Activated CD8-positive, alpha-beta T cell treated with anti-CD3 and anti-CD28 coated beads for 36 hours (primary cell): ENCODE measurements at places on chromosomes 6 and 20.

GRCh38 chr6:3296537-3296936 lies 37.8 kb downstream of the PSMG4 start:
- no peaks in the 10 kb centered on the region for H3K27me3 ChIP-seq
- H3K4me3 ChIP-seq = no peak overlapping the region
- H3K27ac ChIP-seq = no peak overlapping the region
- no peaks in the 10 kb centered on the region for H3K36me3 ChIP-seq
- no peak for DNase-seq

DNA sequence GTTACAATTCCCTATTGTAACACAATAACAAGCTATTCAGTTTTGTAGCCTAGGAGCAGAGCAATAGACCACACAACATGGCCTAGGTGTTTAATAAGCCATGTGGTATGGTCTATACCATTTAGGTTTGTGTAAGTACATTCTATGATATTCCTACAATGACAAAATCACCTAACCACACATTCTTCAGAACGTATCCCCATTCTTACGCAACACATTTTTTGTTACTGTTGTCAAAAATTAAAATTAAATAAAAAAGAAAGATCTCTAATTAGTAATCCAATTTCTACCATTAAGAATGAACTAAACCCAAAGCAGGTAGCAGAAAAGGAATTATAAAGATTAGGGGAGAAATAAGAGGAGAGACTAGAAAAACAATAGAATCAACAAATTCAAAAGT lies 44.0 kb downstream of the RANBP9 start:
- no peaks in the 10 kb centered on the region for H3K27me3 ChIP-seq
- H3K4me1 ChIP-seq = peaks cover 87% of the 10 kb centered on the region
- H3K4me3 ChIP-seq = no peak overlapping the region
- DNase-seq = no peak

DNA sequence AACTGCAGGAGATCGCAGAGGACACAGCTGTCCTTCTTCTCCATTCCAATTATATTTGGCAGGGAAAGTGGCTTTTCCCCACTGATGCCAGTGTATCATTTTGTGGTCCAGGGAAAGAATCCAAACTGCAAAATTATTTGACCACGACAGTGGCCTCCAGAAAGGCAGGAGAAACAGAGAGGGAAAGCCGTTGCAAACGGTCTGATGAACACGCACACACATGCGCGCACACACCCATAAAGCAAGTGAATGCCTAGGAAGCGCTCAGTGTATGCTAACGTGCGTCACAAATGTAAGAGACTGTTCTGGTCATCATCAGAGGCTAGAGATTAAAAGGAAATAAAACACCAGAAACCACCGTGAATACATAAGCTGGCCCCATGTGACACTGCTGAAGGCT lies 54.0 kb downstream of the NPEPL1 start:
- no peak overlapping the region for H3K4me3 ChIP-seq
- H3K36me3 ChIP-seq = no peaks in the 10 kb centered on the region
- no peaks in the 10 kb centered on the region for H3K4me1 ChIP-seq
- H3K27ac ChIP-seq = no peak overlapping the region
- peaks cover 12% of the 10 kb centered on the region for H3K27me3 ChIP-seq

GRCh38 chr6:119002069-119002468 lies 67.1 kb upstream of the MCM9 start:
- H3K27ac ChIP-seq = no peak overlapping the region
- no peaks in the 10 kb centered on the region for H3K4me1 ChIP-seq
- H3K27me3 ChIP-seq = no peaks in the 10 kb centered on the region
- no peak overlapping the region for H3K4me3 ChIP-seq
- DNase-seq = no peak

- H3K27me3 ChIP-seq = no peaks in the 10 kb centered on the region
- peak; percentile 54 for DNase-seq
- no peaks in the 10 kb centered on the region for H3K36me3 ChIP-seq
- no peak overlapping the region for H3K4me3 ChIP-seq
- H3K27ac ChIP-seq = peak overlapping the region; percentile 43
Observed at GRCh38 chr6:169589293-169589692, 112.5 kb downstream of the WDR27 start.

DNA sequence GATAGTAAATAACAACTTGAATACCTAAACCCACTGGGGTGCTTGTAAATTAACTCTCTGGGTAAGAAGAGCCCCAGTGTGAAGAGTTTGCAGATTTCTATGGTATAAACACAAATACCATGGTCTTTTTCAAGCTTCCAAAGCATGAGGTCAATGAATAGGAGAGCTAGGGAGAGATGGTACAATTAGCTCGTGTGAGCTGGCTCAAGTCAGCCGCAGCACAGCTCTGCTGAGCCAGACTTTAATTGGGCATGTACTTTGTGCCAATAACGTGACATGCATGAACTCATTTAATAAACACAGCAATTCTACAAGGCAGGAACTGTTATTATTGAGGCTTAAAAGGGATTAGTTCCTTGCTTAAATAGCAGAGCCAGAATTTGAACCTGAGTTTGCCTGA lies 684.2 kb downstream of the KIF16B start:
- no peak for DNase-seq
- H3K36me3 ChIP-seq = no peaks in the 10 kb centered on the region
- no peak overlapping the region for H3K27ac ChIP-seq
- no peak overlapping the region for H3K4me3 ChIP-seq
- H3K4me1 ChIP-seq = no peaks in the 10 kb centered on the region

- H3K36me3 ChIP-seq = no peaks in the 10 kb centered on the region
- no peak for DNase-seq
- H3K27ac ChIP-seq = no peak overlapping the region
- peaks cover 4% of the 10 kb centered on the region for H3K4me1 ChIP-seq
Observed at GRCh38 chr6:80543598-80544222, 437.2 kb downstream of the BCKDHB start.

DNA sequence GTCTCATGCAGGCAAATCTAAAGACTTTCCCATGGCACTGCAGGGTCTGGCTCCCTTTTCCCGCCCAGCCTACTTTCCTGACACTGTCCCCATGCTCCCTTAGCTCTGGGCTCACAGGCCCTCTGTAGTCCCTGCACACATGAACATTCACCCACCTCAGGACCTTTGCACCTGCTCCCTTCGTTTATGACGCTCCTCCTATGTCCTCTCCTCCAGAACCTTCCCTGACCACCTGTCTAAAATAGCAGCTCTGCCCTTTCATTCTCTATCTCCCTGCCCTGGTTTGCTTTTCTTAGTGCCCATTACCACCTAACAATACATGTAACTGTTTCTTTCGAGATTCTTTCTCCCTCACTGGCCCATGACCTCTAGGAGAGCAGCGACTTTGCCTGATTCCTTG lies 22.3 kb downstream of the HM13 start:
- no peak overlapping the region for H3K27ac ChIP-seq
- H3K4me1 ChIP-seq = peaks cover 29% of the 10 kb centered on the region
- peaks cover 63% of the 10 kb centered on the region for H3K36me3 ChIP-seq
- no peak for DNase-seq

- no peaks in the 10 kb centered on the region for H3K4me1 ChIP-seq
- H3K36me3 ChIP-seq = no peaks in the 10 kb centered on the region
- no peak overlapping the region for H3K27ac ChIP-seq
- DNase-seq = no peak
- H3K27me3 ChIP-seq = no peaks in the 10 kb centered on the region
- H3K4me3 ChIP-seq = no peak overlapping the region
Observed at GRCh38 chr6:48389146-48390043, 278.4 kb upstream of the PTCHD4 start.

DNA sequence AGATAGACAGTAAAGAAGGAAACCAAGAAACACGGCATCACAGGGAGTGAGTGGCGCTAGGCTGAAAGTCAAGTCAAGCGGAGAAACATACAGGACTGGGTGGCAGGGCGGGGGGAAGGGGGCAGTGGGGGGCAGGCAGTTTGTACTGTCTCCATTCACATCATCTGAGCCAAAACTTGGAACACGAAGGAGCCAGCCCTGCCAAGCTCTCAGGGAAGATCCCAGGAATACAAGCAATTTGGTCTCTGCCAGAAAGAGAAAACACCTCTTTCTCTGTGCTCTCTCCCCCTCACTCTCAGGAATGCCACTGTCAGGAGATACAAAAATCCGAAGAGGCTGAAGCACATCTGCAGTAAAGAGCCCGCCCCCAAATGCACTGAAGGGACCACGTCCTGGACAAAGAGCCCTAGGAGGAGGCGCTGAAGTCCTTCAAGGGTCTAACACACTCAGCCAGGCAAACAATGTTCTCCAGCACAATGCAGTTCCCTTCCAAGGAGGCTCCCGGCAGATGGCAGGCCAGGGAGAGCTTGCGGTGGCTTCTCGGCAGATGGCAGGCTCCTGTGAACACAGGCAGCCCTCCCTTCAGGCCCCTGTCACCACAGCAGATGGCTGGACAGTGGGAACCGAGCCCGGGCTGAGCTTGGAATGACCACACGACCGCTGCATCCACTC lies 90.0 kb downstream of the ATP9A start:
- no peak overlapping the region for H3K27ac ChIP-seq
- no peaks in the 10 kb centered on the region for H3K36me3 ChIP-seq
- H3K4me3 ChIP-seq = no peak overlapping the region
- DNase-seq = no peak
- no peaks in the 10 kb centered on the region for H3K4me1 ChIP-seq

GRCh38 chr20:2871111-2871465 lies 2.2 kb upstream of the PTPRA start:
- H3K27ac ChIP-seq = peak overlapping the region; percentile 81
- peak overlapping the region; percentile 56 for H3K4me3 ChIP-seq
- no peak for DNase-seq
- H3K36me3 ChIP-seq = peaks cover 28% of the 10 kb centered on the region
- H3K27me3 ChIP-seq = no peaks in the 10 kb centered on the region
- H3K4me1 ChIP-seq = peaks cover 61% of the 10 kb centered on the region

GRCh38 chr6:72552938-72553337 lies 68.9 kb upstream of the KCNQ5 start:
- no peaks in the 10 kb centered on the region for H3K36me3 ChIP-seq
- H3K4me3 ChIP-seq = no peak overlapping the region
- DNase-seq = no peak
- H3K27me3 ChIP-seq = peaks cover 11% of the 10 kb centered on the region

GRCh38 chr6:52345311-52345710 lies 16.6 kb upstream of the PAQR8 start:
- no peaks in the 10 kb centered on the region for H3K36me3 ChIP-seq
- no peaks in the 10 kb centered on the region for H3K27me3 ChIP-seq

DNA sequence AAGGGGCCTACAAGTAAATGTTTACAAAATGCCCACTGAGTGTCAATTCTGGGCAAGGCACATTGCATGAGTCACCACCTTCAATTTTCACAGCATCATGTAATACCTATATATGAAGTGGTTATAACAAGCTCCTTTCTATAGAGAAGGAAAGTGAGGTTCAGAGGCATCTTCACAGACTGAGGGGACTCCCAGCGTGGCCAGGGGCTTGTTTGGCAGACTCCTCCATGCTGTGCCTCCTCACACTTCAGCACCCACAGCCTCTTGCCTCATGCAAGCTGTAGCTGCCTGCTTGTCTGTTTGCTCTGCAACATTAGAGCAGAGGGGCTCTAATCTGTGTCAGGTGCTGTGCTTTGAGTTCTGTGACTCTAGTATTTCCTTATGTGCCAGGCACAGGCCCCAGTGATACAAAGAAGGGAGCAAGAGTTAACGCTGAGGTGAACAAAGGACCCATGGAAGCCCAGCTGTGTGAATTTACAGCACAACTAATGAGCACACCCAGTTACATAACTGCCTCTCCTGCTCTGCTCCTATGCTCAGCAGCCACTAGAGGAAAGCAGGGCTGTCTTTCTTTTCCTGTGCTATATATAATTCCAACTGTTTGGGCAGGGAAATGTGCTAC lies 72.3 kb downstream of the ZHX3 start:
- DNase-seq = peak; percentile 43
- no peak overlapping the region for H3K4me3 ChIP-seq
- H3K36me3 ChIP-seq = no peaks in the 10 kb centered on the region
- no peaks in the 10 kb centered on the region for H3K27me3 ChIP-seq
- H3K4me1 ChIP-seq = peaks cover 28% of the 10 kb centered on the region
- H3K27ac ChIP-seq = no peak overlapping the region

DNA sequence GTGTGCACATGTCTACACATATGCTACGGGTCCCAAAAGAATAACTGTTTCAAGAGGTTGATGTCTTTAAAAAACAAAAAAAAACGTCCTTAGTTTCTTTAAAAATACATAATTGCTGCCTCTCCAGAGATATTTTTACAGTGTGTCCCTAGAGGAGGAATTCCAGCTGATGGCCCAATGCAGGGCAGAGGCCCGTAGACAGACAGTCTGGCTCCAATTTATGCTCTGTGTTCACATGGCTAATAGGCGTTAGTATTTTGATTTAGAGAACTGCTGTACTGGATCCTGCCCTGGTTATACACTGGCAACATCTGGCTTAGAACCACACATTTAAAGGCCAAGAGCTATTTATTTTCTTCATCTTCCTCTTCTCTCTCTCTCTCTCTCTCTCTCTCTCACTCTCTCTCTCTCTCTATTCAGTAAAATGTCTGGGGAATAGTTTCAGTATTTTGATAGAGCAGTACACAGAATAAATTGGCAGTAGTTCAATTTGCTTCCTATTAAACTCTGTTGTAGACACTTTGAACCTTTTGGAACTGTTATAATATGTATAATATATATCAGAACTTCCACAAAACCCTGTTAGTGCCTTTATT lies 260.6 kb downstream of the EYA4 start:
- no peak for DNase-seq
- no peaks in the 10 kb centered on the region for H3K27me3 ChIP-seq
- H3K36me3 ChIP-seq = no peaks in the 10 kb centered on the region
- no peaks in the 10 kb centered on the region for H3K4me1 ChIP-seq
- no peak overlapping the region for H3K27ac ChIP-seq
- H3K4me3 ChIP-seq = no peak overlapping the region
